ENCODE measurements at places on chromosomes 2 and 18.

GRCh38 chr18:864872-865273 is 39.8 kb upstream of the ADCYAP1 start:
- peak; percentile 24 for DNase-seq

GRCh38 chr2:97707362-97708047 is 5.9 kb upstream of the ZAP70 start:
- DNase-seq = no peak

- DNase-seq = no peak
Measured at GRCh38 chr18:75275226-75275625, 64.6 kb downstream of the TSHZ1 start.

GRCh38 chr2:81196933-81197628 is 892.5 kb upstream of the LRRTM1 start:
- no peak for DNase-seq

DNA sequence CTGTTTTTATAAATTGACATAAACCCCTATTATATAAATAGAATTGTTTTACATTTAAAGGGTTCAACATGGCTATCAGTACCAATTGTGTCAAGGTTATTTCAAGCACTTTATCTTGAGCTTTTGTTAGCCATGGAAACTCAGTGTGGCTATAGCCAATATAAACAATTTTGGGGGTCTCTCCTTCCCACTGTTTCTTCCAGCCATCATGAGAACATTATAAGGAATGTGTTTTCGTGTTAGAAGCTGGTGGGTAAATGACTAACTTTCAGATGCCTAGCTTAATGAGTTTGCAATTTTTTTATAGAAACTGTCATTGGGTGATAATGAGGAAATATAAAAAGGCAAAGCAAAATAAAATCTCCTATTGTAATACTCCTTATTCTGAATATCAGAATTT is 153.5 kb upstream of the FOSL2 start:
- no peak for DNase-seq

GRCh38 chr2:109377976-109378375 is 235.8 kb downstream of the SEPTIN10 start:
- DNase-seq = no peak

GRCh38 chr2:15667809-15668556 is 76.3 kb downstream of the DDX1 start:
- DNase-seq = no peak

DNA sequence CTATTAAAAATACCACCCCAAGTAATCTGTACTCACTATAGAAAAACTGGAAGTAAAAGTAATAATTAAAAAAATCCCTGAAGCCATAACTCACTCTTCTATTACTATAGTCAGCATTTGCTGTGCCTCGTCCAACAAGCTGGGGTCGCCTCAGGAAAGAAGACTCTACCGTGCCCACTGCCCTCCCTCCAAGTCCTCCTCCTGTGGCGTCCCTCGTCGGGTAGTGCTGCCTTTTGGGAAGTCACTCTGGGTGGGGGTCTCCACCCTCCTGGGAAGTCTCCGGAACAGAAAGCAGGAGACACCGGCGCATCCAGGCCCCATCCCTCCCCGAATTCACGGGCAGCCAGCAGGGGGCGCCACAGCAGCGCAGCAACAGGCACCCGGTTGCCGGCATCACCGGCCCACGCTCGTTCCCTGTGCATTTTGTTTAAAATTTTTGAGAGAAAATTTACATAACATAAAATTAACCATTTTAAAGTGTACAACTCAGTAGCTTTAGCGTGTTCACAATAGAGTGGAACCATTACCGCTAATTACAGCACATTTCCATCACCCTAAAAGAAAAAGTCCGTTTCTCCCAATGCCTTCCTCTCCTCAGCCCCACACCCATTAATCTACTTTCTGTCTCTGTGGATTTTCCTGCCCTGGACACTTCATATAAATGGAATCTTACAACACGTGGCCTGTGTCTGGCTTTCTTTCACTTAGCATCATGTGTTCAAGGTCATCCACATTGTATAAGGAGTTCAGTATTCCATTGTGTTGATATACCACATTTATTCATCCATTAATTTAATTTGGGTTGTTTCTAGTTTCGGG is 62.2 kb downstream of the ADNP2 start:
- no peak for DNase-seq

- DNase-seq = peak; percentile 39
Measured at GRCh38 chr2:240513549-240514287, 44.1 kb downstream of the ANKMY1 start.

- DNase-seq = no peak
Measured at GRCh38 chr18:33580546-33580945, 2.5 kb downstream of the ASXL3 start.
